Natural killer cell (primary cell): ENCODE measurements at places on chromosomes 7 and 10. TPM values are rescaled to one million over a fixed set of nuclear protein-coding genes. Genes with fewer than 3 reads are reported as not detected.

The SPDYE3 gene
- not detected for total RNA-seq

The LRCH4 gene
- 289 TPM for total RNA-seq

The STEAP4 gene
- total RNA-seq, result not detected

The HOXA9 gene
- 4.6 TPM for total RNA-seq

The CPN1 gene
- total RNA-seq, result not detected

The PDE6C gene
- not detected for total RNA-seq

The AFAP1L2 gene
- 1.3 TPM for total RNA-seq

The GPC2 gene
- total RNA-seq, result 2.4 TPM

The GSTO2 gene
- 1.4 TPM for total RNA-seq

The TMEM236 gene
- total RNA-seq, result 0.16 TPM

The SPAM1 gene
- not detected for total RNA-seq

The NPS gene
- not detected for total RNA-seq

The DRGX gene
- not detected for total RNA-seq

The SAMD9L gene
- 62.4 TPM for total RNA-seq

The GLI3 gene
- total RNA-seq, result 4.7 TPM

The NKX2-3 gene
- total RNA-seq, result not detected

The CLDN4 gene
- total RNA-seq, result 0.20 TPM

The GDF2 gene
- total RNA-seq, result not detected

The PRR15 gene
- not detected for total RNA-seq

The LLCFC1 gene
- not detected for total RNA-seq

The GRID1 gene
- total RNA-seq, result not detected

The OPN1SW gene
- total RNA-seq, result not detected

The MYPN gene
- not detected for total RNA-seq

The MMP21 gene
- total RNA-seq, result 0.35 TPM

The SGMS1 gene
- total RNA-seq, result 24.5 TPM

The REEP3 gene
- 8.3 TPM for total RNA-seq

The PALD1 gene
- not detected for total RNA-seq

The ABCB4 gene
- total RNA-seq, result 0.14 TPM

The MKLN1 gene
- total RNA-seq, result 65.0 TPM

The C10orf88 gene
- 6.1 TPM for total RNA-seq

The CPA2 gene
- total RNA-seq, result not detected

The RHOBTB1 gene
- total RNA-seq, result 0.97 TPM

The DNAJC9 gene
- total RNA-seq, result 14.1 TPM

The SEMA3A gene
- total RNA-seq, result 0.13 TPM

The ZNF800 gene
- 93.3 TPM for total RNA-seq

The ATRNL1 gene
- not detected for total RNA-seq

The ACTR3C gene
- total RNA-seq, result 5.1 TPM

The ELN gene
- total RNA-seq, result 0.75 TPM

The PLAC9 gene
- total RNA-seq, result not detected

The INMT gene
- total RNA-seq, result not detected

The ZNF487 gene
- 22.8 TPM for total RNA-seq
